ENCODE measurements at places on chromosomes 6 and 20. TPM values are rescaled to one million over a fixed set of nuclear protein-coding genes. Genes with fewer than 3 reads are reported as not detected.

The ANKEF1 gene
- total RNA-seq, result 5.0 TPM

The LHFPL5 gene
- total RNA-seq, result not detected

The TCP11 gene
- total RNA-seq, result 0.15 TPM

The FAM83B gene
- under 0.01 TPM for total RNA-seq

The CST2 gene
- not detected for total RNA-seq

The LGSN gene
- total RNA-seq, result not detected

The MEI4 gene
- total RNA-seq, result not detected

The PBOV1 gene
- total RNA-seq, result not detected

The MCM8 gene
- 14.3 TPM for total RNA-seq

The CDH26 gene
- total RNA-seq, result 0.50 TPM

The OSER1 gene
- 54.1 TPM for total RNA-seq

The SPEF1 gene
- total RNA-seq, result 0.15 TPM

The ZFP57 gene
- total RNA-seq, result 0.17 TPM

The CD24 gene
- total RNA-seq, result 1.9 TPM

The CD109 gene
- total RNA-seq, result 34.1 TPM

The ERGIC3 gene
- 566 TPM for total RNA-seq

The GHRH gene
- total RNA-seq, result not detected

The TBXT gene
- not detected for total RNA-seq

The SLC35D3 gene
- not detected for total RNA-seq

The HLA-E gene
- 218 TPM for total RNA-seq

The LAMA2 gene
- total RNA-seq, result 92.6 TPM

The EGFL8 gene
- 0.66 TPM for total RNA-seq

The SUMO4 gene
- total RNA-seq, result 1.7 TPM

The PERP gene
- total RNA-seq, result 46.6 TPM

The COL21A1 gene
- 4.6 TPM for total RNA-seq

The CYP39A1 gene
- total RNA-seq, result 1.3 TPM

The AVP gene
- total RNA-seq, result not detected

The NKX2-2 gene
- not detected for total RNA-seq

The TGM3 gene
- total RNA-seq, result under 0.01 TPM

The C6orf163 gene
- total RNA-seq, result 2.2 TPM

The VGLL2 gene
- total RNA-seq, result not detected

The MDFI gene
- not detected for total RNA-seq

The ABHD16B gene
- total RNA-seq, result not detected

The LY86 gene
- not detected for total RNA-seq

The CST4 gene
- total RNA-seq, result not detected

The MAS1 gene
- total RNA-seq, result not detected

The ZNF133 gene
- 26.0 TPM for total RNA-seq

The SPDEF gene
- not detected for total RNA-seq

The HLA-DRB5 gene
- 0.15 TPM for total RNA-seq

The PEX7 gene
- total RNA-seq, result 12.7 TPM

The TSHZ2 gene
- 0.33 TPM for total RNA-seq

The CBLN4 gene
- not detected for total RNA-seq

The IL20RA gene
- 0.33 TPM for total RNA-seq

The ZNF391 gene
- total RNA-seq, result 1.8 TPM

The BEND6 gene
- total RNA-seq, result 17.7 TPM

The PHACTR3 gene
- not detected for total RNA-seq

The TRIM40 gene
- not detected for total RNA-seq

The HAO1 gene
- not detected for total RNA-seq

The PHACTR1 gene
- total RNA-seq, result 2.3 TPM

The SASH1 gene
- 106 TPM for total RNA-seq

Measured in smooth muscle cell of trachea (primary cell).